Stimulated activated CD4-positive, alpha-beta T cell treated with anti-CD3 and anti-CD28 coated beads, Interleukin-2, amount 100 ng/mL, for 24 hours (primary cell): ENCODE measurements at places on chromosomes 2 and 18.

- no peak for DNase-seq
These were observed 46.3 kb upstream of the STAM2 start for GRCh38 chr2:152221839-152222238.

DNA sequence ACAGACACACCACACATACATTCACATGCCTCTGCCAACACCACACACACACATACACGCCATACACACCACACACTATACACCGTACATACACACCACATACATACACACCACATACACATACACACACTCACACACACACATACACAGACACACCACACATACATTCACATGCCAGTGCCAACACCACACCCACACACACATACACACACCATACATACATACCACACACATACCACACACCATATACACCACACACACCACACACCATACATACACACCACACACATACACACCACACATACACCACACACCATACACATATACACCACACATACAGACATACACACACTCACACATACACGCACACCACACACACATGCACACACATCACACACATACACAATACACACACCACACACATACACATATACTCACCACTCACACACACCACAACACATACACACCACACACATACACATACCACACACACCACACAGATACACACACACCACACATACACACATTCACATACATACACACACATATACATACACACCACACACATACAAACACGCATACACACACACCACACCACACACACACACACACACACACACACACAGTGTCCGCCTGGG, 37.2 kb downstream of the MCFD2 start:
- no peak for DNase-seq

DNA sequence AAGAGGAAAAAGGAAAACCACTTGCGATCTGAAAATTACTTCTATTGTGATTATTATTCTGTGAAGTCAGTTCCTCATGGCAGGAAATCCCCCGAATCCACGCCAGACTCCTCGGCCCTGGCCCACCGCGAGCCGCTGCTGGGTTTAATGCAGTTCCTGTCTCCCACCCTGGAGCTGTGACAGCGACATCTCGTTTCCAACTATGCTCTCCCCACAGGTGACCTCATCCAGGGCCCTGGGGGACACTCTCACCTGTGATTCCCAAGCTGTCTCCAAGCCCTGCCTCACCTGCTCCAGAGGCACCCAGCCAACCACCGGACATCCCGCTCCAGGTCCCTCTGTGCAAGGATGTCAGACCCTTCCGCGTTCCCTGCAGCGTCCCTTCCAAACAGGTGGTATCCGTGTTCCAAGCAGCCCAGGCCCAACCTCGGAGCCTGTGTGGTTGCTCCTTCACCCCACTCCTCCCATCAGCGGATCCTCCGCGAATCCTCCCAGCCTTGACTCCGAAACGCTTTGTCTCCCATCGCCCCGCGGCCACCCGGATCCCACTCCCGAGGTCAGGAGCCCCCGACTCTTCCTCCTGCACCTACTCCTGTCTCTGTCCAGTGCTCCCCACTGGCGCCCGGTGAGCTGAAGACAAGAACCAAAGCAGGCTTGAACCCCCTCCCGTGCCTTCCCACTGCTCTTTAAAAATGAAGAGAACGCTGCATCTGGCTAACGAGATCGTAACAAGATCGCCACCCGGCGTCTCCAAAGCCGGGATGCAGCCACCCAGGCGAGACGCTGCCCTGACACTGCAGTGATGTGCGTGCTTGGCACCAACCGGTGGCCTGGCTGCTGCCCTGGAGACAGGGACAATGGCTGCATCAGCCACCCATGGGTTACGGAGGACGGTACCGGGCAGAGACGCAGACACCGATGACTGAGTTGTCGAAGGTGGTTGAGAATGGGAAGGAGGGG, 96.5 kb downstream of the NDUFA10 start:
- no peak for DNase-seq

DNA sequence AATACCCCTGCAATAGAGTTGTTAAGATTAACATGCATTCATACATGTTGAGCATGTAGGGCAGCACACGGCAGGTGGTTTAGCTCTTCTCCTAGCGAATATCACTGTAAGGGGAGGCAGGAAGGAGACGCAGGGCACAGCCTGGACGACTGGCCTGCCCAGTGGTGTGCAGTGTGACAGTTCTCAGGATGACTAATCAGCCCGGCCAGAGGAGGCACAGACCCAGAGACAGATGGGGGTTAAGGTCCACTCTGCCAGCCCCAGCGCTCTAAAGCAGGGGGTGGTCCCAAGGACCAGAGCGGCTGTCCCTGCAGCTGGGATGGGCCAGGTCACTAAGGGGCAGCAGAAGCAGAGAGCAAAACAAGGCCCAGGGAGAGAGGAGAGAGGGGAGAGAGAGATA, 63.7 kb downstream of the RNF152 start:
- DNase-seq: no peak

- DNase-seq: no peak
These were observed 352.9 kb upstream of the NETO1 start for GRCh38 chr18:73220663-73221062.

- DNase-seq: no peak
These were observed 137.0 kb downstream of the DNAH6 start for GRCh38 chr2:84653302-84653701.

DNA sequence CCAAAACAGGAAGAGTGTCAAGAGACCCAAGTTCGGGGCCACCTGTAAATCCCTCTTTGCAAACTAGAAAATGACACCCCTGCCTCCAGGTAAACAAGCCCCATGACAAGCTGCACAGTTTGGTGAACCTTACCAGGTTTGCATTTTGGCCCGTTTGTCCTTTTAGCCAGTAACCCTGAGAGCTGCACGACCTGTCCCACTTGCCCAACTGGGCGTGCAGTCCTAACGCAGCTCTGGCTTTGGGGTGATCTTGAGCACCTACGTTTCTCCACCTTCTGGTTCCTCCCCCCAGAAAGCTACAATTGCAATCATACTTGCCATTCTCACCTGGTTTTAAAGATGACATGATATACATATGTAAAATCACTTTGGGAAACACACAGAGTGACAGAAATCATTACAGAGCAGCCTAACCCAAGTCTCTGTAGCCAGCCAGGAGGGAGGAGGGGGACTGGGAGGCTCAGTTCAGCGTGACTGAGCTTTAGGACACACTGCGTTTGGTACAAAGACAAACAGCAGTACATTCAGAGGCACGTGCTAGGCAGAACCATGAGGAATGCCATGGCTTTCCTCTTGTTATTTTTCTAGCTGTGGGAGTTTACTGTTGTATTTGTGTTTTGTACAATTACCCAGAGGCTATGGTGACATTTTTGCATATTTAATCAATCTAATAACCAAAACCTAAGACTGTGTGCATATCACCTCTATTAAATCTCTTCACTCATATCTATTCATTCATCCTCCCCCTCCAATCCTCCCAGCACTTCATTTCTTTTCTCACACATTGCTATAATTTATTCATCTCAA, 304.0 kb downstream of the IRS1 start:
- DNase-seq: no peak

DNA sequence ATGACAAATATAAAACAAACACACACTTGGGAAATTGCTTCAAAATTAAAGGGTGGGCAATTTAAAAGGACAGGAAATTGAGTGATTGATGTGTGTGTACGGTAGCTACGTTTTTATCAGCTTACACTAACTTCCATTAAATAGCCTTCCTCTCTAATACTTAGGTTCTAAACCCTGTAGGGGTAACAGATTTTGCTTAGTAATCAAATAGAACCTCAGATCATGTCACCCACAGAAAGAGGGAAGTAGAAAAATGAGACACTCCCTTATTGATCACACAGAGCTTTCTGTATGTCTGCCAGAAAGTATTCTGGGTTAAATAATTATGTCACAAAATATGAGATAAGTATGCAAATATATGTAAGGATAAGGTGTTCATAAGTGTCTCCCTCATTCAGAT, 93.3 kb downstream of the ICA1L start:
- no peak for DNase-seq

DNA sequence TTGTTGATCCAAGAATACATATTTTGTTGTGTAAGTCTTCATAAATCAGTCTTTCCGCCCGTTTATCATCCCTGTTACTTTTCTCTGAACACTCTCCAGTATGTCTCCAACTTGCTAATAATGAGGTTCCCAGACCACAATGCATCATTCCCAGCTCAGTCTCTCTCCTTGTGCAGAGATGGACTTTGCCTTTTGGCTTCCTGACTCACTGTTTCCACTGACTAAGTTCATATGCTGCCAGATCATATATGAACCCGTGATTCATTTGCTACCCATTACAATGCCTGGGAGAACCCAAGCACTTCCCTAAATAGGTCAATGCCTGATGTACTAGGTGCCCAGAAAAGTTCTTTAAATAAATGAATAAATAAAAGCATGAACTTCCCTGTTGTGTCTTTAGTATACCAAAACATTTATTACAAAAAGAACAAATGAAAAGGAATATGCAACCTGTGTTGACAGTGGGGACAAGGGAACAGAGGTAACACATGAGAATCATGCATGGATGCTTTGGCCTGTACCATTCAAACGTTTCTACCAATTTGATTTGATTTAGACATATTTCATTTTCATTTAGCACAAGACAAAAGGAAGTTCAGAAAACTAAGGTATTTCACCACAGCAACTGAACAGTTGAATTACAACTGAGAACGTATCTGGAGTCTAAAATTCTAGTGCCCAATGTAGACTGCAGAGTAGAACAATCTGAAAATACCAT, 215.4 kb upstream of the HNRNPA3 start:
- DNase-seq: peak; percentile 17

DNA sequence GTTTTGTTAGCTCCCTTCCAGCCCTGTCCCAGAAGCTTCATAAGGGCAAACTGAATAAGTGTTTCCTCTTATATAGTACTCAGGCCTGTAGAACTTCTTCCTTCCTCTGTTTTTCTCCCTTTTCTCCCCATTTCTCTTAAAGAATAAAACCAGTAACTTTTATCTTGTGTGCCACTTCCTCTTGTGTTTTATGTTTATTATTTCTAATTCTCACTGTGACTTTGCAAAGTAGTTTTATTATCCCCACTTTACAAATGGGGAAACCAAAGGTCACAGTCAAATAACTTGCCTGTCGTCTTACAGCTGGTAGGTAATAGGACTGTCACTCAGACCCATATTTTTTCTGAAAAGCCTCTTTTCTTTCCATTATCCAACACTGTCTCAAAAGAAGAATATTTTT, 42.4 kb downstream of the RBBP8 start:
- no peak for DNase-seq

GRCh38 chr2:157421331-157421944, 22.5 kb downstream of the CYTIP start:
- DNase-seq: no peak

- DNase-seq: no peak
These were observed 45.5 kb upstream of the NABP1 start for GRCh38 chr2:191632426-191632825.

- DNase-seq: no peak
These were observed 57.8 kb downstream of the ADD2 start for GRCh38 chr2:70710038-70710690.

GRCh38 chr18:60066219-60066975, 166.6 kb downstream of the PMAIP1 start:
- no peak for DNase-seq

DNA sequence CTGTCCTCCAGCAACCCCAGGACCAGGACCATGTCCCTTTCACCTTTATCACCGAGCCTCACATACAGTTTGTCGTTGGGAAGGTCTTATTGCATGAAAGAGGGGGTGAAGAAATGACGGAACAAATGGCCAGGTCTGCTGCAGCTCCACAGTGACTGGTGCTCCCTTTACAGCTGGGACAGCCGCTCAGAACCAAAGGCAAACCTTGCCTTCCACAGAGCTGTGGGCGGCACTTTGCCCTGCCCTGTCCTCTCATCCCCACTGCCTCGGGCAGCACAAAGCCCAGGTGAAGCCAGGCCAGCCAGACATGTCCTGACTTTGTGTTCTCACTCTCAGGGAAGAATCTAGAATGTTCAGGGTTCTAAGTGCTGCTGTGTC, 961 bp downstream of the GPR55 start:
- no peak for DNase-seq

DNA sequence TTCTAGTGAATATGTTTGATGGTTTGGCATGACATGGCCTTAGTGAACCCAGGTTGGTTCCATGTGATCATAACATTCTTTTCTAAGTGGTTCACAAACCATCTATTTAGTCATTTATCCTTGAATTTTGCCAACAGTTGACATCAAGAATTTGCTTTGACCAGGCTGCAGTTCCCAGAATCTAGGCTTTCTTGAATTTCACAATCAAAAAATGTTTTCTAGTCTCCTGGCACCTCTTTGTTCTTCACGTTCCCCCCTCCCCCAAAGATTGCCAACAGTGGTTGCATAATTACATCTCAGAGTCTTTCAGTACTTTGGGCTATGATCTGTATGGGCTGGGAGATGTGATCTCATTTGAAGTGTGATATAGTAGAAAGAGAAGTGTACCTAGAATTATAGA, 124.0 kb downstream of the GATA6 start:
- no peak for DNase-seq

GRCh38 chr2:235229236-235229635, 264.6 kb upstream of the AGAP1 start:
- no peak for DNase-seq

DNA sequence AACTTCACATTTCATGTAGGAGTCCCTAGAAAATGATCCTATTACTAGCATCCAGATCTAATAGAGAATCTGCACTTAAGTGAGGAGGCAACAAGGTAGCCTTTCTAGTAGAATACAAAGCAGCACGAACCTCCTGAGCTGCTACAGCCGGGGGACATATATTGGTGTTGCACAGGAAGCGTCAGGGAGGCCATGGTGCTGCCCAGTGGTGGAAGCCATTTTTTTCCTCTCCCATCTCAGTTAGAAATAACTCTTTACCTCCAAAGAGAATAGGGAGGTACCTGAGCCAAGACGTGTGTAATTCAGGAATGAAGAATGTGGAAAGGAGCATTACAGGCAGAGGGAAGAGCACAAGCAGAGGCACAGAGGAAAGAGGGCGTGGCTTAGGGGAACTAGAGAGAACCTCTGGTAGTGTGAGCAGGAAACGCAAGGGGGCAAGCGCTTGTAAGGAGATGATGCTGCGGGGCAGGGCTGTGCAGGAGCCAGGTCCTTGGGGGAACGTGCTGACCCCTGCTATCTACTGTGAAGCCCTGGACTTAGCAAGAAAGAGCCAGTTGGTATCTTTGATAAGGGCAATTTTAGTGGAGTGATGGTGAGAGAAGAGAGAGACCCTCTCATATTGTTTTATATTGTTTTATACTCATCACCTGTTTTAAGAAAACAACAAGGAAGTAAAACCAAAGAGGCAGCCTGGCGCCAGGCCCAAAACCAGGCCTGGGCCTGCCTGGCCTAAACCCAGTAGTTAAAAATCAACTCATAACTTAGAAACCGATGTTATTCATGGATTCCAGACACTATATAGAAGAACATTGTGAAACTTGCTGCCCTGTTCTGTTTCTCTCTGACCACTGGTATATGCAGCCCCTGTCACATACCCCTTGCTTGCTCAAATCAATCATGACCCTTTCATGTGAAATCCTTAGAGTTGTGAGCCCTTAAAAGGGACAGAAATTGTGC, 50.0 kb upstream of the TTC39C start:
- peak; percentile 62 for DNase-seq

GRCh38 chr2:229296536-229296935, 25.4 kb upstream of the PID1 start:
- DNase-seq: no peak
